ENCODE measurements at places on chromosomes 7 and 10.

DNA sequence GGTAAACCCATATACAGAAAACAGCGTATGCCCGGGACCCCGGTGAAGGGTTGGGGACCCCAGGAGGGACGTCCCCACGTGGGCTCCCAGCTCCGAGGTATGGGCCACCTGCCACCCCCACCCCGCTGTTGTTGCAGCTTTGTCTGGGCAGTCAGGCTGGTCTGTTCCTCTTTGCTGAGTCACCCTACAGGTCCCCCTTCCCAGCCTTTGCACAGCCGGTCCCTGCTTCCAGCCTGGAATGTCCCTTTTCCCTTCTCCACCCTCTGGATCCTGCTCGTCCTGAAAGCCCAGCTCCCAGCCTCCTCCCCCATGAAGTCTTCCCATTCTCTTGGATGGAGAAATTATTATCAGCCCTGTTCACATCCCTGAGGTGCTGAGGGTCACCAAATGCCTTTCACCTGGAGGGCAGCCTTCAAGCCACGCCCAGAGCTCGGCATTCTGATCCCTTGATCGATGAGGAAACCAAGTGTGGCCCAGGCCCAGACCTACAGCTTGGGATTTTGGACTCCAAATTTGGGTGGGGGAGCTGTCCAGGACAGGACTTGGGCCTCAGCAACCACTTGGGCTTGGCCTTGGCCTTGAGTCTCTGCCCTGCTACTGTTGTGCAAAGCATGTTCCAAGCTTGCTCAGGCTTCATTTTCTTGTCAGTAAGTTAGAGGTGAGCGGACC, 2.6 kb downstream of the CLDN4 start:
- no peak for DNase-seq

DNA sequence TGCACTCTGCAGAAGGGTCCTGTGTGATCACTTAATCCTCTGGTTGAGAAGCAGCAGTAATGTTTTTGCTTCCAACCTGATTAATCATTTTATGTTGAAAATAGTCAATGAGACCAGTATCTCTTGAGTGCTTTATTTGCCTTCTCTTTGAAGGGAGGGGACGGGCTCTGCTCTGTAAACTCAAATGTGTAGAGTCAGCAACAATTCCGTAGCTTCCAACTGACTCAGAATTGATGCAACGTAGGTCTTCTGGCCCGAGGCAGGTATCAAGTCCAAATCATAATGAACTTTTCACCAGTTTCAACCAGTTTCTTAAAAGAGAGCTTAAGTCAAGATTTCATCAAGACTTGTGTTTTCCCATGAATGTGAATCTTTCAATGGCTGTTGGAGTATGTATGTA, 26.3 kb downstream of the GUSB start:
- no peak for DNase-seq

- no peak for DNase-seq
These were observed 208.6 kb downstream of the LHFPL3 start for GRCh38 chr7:104536956-104537355.

DNA sequence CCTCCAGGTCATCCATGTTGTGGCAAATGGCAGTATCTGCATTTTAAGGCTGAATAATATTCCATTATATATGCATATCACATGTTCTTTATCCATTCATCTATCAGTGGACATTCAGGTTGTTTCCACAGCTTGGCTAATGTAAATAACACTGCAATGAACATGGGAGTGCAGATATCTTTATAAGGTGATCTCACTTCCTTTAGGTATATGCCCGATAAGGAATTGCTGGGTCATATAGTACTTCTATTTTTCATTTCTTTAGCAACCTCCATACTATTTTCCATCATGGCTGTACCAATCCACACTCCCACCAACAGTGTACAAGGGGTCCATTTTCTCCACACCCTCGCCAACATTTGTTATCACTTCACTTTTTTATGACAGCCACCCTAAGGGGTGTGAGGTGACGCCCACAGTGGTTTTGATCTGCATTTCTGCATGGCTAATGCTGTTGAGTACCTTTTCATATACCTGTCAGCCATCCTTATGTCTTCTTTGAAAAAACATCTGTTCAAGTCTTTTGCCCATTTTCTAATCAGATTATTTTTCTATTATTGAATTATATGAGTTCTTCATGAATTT, 18.9 kb downstream of the ABI1 start:
- no peak for DNase-seq
